ENCODE measurements at places on chromosomes 2 and 18.

DNA sequence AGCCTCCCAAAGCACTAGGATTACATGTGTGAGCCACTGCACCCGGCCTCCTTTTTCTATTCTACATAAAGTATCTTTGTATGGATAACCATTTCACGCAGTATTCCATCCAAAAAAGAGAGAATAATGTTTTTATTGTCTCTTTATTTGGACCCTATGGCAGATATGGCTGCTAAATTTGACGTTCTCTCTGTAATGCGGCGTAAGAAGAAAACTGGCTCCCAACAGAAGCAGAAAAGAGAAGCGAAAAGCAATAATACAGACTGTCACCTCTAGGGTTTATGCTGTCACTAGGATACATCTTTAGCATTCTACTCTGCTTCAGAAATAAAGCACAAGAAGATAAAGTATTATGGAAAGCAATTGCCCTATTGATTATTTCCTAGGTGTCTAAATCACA lies 55.9 kb downstream of the FN1 start:
- no peak for DNase-seq

DNA sequence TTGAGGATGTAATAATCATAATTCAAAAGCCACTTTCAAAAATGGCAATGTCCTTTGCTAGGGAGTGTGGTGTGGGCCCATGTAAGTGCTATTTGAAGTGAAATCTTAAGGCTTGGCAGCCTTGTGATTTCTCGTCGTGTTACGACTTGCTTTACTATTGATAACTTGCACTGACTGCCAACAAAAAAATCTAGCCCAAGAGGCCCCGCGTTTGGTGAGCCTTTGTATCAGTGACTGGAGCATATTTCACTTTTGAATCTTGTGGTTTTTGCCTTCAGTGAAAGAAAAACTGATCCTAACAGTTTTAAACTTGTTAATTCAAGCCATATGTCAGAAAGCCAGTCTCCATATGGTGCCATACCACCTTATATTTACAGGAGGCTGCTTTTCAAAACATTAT lies 248.0 kb downstream of the TMEM182 start:
- DNase-seq = no peak

- no peak for DNase-seq
Measured at GRCh38 chr2:222707102-222707688, 35.7 kb downstream of the MOGAT1 start.

GRCh38 chr2:96699021-96699420 lies 40.8 kb downstream of the LMAN2L start:
- DNase-seq = no peak

GRCh38 chr18:23069481-23069880 lies 65.8 kb upstream of the CABLES1 start:
- no peak for DNase-seq

- no peak for DNase-seq
Measured at GRCh38 chr2:71609958-71610357, 156.6 kb downstream of the DYSF start.

- no peak for DNase-seq
Measured at GRCh38 chr2:236731767-236732580, 162.3 kb downstream of the ACKR3 start.

GRCh38 chr2:134276381-134277172 lies 22.7 kb downstream of the MGAT5 start:
- DNase-seq = no peak

DNA sequence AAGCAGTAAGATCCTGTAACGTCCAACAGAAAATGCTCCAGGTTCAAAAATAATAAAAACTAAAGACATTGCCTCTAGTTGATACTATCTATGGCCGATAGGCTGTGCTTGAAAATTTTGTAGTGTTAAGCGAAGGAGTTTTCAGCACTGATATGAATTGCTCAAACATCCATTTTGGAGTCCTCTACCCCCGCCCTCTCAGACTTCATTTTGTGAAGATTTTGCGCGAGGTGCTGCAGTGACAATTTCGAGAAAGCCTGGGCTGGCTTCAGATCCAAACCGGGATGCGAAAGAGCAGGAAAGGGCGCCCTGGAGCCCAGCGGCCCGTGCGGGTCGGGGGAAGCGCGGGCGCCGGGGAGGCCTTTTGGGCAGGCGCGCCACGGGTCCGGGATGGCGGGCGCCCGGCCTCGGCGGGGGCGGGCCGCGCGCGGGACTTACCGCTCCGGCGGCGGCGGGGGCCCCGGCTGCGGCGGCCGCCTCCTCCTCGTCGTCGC lies 1.8 kb downstream of the SP3 start:
- peak; percentile 37 for DNase-seq

DNA sequence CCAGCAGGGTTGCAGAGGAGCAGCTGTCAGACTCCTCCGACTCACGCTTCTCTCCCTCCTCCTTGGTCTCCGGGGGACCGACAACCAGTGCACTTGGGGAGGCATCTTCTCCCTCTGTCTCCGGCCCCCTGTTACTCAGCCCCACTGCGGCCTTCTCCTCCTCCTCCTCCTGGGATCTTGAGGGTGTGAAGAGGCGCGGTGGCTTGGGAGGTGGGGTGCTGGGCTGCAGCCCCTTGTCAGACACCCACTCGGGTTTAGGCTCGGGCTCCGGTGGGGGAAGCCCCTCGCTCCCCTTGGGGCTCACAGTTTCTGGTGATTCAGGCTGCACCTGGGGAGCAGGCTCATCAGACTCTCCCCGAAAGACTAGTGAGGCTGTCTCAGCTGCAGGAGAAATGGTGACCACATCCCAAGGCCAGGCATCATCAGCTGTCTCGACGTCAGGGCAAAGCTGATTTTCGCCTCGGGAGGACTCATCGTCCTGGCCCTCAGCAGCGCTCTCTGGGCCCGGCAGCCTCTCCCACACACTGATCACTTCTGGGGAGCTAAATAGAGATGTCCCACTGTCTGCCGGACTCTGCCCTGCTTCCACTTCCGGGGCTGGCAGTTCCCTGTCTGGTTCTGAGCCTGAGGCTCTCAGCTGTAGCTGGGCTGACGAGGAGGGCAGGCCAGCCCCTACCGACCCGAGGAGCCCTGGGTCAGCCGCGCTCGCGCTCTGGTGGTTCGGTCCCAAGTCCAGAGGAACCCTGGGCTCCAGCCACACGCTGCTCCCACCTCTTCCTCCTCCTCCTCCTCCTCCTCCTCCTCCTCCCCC lies 9.0 kb upstream of the SFXN5 start:
- no peak for DNase-seq

GRCh38 chr18:35141567-35142274 lies 99.1 kb upstream of the ZNF397 start:
- no peak for DNase-seq

- DNase-seq = no peak
Measured at GRCh38 chr2:116706396-116706795, 1108.1 kb upstream of the DDX18 start.

DNA sequence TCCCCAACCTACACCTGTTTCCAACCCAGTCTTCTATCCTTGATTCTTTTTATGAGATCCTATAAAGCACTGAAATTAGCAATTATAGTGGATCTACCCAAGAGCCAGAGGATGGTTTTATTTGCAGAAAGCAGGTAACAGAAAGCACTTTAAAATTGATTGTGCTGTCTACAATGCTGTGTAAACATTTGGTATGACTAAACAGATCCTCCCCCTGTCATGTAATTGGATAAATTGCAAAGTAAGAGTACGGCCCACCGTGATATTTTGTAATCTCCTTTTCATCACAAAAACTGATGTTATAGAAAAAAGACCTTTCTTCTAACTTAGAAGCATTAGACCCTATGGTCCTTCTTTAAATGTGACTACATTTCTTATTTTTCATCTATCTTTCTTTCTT lies 11.3 kb upstream of the PPP3R1 start:
- DNase-seq = no peak

GRCh38 chr2:31297751-31298150 lies 63.8 kb downstream of the EHD3 start:
- no peak for DNase-seq

DNA sequence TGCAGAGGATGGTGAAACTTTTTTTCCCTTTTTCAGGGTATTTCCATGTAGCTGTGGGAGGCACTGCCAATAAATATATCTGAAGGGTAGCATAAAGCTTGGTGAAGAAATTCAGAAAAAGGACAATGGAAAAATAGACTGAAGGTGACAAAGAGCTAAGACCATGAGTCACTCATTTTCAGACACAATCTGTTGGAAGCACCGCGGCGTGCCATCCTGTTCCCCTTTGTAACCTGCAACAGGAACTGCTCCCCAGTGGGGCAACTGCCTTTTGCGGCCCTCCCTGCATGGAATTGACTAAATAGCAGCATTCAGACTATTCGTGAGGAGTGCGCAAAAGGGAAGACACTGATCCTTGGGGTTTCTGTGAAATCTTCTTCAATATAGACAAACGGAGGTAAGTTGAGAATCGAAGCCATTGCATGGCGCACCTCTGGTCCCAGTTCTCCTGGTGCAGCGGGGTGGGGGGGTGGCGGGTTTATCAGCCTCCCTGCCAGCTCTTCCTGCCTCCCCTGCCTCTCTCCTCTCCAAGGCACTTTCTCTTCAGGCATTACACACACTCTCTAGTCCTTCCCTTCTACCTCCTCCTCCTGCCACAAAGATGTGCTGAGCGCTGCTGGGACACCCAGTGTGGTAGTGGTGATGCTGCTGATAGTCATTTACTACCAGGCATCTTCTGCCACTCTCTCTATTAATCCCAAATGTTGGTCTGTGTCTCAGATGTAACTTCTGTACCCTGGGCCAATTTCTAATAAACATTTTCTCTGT lies 126.2 kb upstream of the TMEM200C start:
- DNase-seq = no peak

DNA sequence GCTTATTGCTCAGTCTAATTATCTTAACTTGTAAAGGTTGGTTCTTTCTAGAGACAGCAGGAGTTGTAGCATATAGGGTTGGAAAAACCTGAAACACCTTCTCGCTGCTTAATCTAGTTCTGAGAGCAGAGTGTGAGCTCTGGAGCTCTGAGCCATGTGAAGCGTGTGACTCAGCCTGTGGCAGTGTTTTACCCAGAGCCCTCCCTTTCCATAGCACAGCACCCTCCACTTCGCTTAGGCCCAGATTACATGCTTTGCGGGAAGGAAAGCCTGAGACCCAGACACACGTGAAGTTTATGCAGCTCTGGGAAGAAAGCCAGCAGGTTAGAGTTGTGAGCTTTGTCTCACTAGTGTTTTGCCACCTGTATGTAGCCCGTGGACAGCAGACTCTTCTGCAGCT lies 74.5 kb downstream of the INPP4A start:
- no peak for DNase-seq

DNA sequence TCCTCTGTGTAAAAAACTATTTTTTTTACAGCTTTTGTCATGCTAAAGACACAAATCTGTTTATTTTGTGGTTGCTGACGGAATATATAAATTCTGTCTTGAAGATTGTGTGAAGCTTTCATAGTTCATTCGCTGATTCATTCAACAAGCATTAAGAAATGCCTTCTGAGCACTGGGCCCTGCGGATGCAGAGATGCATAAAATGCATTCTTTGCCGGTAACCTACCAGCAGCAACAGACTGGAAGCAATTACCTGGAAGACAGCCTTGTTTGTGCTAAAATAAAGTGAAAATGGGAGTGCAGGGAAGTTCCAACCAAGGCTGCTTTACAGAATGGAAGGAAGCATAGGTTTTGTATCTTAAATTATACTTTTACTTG lies 119.7 kb downstream of the PMAIP1 start:
- DNase-seq = no peak

DNA sequence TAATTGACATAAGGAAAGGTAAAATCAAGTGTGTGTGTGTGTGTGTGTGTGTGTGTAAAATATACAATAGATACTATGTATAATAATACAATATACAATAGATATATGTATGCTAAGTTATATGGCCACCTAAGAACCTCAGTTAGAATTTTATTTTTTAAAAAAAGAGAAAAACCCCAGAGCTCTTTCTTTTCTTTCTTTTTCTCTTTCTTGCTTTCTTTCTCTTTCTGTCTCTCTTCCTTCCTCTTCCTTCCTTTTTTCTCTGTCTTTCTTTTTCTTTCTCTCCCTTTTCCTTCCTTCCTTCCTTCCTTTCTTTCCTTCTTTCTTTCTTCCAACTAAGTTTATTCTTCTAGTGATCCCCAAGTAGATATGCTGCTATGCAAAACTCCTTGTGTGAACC lies 64.6 kb upstream of the FN1 start:
- DNase-seq = no peak

DNA sequence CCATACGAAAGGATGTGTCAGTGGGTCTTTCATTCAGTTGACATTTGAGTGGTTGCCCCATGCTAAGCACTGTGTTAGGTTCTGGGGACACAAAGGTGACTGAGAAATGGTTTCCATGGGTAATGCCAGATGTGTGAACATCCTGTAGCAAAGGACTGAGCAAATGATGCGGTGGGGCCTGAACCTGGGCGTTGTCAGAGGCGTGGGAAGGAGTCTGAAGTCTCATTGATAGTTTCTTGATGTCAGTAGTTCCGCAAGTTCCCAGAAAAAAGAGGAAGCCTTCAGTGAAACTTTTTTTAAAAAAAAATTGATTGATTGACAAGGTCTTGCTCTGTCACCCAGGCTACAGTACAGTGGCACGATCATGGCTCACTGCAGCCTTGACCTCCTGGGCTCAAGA lies 56.9 kb downstream of the LIMS1 start:
- no peak for DNase-seq

GRCh38 chr2:220310451-220310861 lies 683.0 kb downstream of the SLC4A3 start:
- DNase-seq = no peak

- no peak for DNase-seq
Measured at GRCh38 chr18:67771271-67771670, 254.8 kb upstream of the DSEL start.

DNA sequence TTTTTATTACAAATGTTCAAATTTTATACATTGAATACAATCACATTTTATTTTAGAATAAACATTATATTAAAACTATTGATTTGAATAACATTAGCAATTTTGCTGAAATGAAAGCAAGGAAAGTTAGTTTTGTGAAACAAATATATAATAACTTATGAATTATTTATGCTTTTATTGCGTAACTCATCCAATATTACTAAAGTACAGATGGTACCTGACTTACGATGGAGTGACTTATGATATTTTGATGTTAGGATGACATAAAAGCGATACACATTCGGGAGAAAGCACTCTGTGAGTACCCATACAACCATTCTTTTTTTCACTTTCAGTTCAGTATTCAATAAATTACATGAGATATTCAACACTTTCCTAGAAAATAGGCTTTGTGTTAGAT lies 26.5 kb downstream of the GPR39 start:
- no peak for DNase-seq

- DNase-seq = no peak
Measured at GRCh38 chr2:90207454-90208058, 1516.1 kb downstream of the RPIA start.

GRCh38 chr2:207285473-207285815 lies 119.7 kb upstream of the KLF7 start:
- no peak for DNase-seq

GRCh38 chr2:231920366-231920765 lies 5.8 kb downstream of the NPPC start:
- no peak for DNase-seq

- DNase-seq = no peak
Measured at GRCh38 chr2:65075176-65075575, 19.0 kb downstream of the CEP68 start.

GRCh38 chr2:98034745-98035144 lies 39.0 kb upstream of the TMEM131 start:
- DNase-seq = no peak

GRCh38 chr2:207219676-207220501 lies 54.1 kb upstream of the KLF7 start:
- no peak for DNase-seq

Data from C1 segment of cervical spinal cord (tissue), 14 donors.